Kidney capillary endothelial cell (primary cell): ENCODE measurements at places on chromosomes 1 and 21.
A peak's percentile ranks its signal among the peaks of the same experiment; 100 is the strongest.

DNA sequence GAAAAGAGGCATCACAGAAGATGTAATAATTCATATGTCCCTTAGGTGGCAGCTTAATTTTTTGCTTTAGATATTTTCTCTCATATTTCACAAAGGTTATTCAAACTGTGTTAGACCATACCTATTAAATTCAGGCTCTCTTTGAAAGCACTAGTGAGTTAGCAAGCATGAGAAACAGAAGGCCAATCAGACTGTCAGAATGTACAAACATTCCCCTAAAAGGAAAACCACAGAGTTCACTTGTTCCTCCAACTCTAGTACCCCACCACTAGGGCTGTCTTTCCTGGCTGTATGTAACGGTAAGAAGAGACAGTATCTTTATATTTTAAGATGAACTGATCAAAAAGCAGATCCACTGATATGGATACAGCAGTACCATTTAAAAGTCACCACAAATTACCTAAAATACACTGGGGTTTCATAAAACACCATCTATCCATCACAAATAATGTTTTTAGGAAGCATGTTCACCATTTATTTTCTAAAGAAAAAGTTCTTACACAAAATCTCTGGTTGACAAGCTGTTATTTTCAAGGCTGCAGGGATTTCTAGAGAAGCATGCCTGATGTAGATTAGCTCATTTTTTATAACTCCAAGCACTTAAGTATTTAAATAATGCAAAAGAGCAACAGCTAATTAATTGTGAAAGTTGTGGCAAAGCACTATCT, 1.8 kb downstream of the ARPC5 start:
- DNase-seq, result peak; percentile 80

DNA sequence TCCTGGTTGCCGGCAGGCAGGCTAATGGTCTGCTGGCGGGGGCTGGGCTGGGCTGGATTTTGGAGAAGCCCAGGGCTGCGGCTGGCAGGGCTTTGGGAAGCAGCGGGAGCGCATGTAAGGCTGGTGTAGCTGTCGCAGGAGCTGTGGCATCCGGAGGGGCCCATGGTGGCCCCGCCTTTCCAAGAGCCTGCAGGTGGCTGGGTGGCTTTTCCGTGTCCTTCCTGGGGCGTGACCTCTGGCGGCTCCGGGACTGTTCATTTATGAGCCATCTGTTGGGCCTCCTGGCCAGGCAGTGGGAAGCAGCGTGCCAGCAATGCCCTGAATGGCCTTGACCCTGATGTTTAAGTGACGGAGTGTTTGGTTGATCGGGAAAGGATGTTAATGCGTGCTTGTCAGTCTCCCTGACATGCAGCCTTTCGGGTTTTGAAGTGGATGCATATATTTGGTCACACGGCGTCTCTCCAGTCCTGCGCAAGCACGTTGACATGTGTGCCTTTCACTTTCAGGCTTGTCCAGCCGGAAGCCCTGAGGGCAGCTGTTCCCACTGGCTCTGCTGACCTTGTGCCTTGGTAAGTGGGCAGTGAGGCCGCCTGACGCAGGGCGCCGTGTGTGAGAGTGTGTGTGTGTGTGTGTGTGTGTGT, 38.5 kb downstream of the AGPAT3 start:
- DNase-seq, result peak; percentile 40

GRCh38 chr1:3890389-3891328, 9.4 kb downstream of the C1orf174 start:
- DNase-seq, result no peak

DNA sequence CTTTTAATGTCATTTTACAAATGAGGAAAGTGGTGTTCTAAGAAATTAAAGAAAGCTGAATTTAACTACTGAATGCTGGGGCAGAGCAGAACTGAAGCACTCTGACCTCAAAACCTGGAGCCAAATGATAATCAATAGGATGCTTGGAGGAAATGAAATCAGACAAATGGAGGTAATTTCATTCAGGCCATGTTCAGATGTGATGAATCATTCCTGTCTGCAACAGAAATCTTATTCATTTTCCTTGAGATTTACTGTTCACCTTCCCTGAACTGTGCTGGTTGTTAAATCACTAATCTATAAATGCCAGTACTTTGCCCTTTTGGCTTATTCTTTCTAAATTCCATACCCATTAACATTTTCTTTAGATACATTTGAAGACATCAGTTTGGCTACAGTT, 85.6 kb upstream of the SNX7 start:
- DNase-seq, result no peak

DNA sequence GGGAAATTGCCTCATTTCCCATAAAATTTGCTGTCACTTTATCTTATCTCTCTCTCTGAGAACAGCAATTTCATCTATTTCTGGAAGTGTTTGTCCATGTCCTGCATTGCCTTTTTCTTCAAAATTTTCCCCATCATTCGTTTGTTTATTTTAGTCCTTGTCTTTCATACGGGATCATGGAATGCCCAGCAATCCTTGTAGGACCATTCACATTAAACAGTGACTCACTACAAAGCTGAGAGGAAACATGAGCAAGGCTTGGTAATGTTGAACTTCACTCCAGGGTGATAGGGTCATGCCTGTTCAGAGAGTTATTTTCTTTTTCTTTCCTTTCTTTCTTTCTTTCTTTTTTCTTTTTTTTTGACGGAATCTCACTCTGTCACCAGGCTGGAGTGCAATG, 32.2 kb upstream of the HNRNPU start:
- peak; percentile 46 for DNase-seq

- no peak for DNase-seq
Observed at GRCh38 chr1:167821969-167822685, 91.8 kb downstream of the ADCY10 start.

DNA sequence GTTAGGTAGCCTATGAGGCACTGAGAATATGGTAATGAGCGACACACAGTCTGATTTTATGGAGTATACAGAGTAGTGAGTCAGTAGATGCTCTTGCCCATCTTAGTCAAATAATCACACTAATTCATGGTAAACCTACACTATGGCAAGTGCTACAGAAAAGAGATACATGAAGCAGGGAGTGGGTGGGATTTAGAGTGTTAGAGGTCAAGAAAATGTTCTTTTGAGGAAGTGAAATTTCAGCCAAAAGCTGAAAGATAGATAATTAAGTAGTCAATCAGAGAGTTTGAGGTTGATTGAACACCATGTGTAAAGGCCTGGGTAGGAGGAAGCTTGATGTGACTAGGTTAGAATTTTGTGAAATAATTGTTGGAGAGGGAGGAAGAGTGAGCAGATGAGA, 14.7 kb downstream of the MDM4 start:
- DNase-seq, result no peak

GRCh38 chr1:8669606-8670335, 147.7 kb downstream of the RERE start:
- DNase-seq, result no peak

- no peak for DNase-seq
Observed at GRCh38 chr1:210669951-210670350, 341.2 kb downstream of the HHAT start.

GRCh38 chr21:36627242-36627641, 71.7 kb upstream of the SIM2 start:
- no peak for DNase-seq

DNA sequence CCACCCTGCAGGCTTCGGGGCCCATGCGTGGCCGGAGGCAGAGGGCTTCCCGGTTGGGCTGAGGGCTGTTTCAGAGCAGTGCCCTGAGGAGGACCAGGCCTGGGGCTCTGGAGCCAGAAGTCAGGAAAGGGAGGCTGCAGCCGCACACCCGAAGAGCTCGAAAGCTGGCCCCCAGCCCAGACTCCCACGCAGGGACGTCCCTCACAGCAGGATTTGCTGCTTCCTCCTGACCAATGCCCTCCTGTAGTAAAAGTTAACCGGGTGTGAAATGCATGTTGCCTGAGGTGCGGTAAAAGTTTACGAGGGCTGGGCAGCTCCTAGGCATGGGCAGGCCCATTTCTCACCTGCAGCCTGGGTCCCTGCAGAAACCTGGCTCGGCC, 101.5 kb upstream of the ARHGEF16 start:
- no peak for DNase-seq

GRCh38 chr1:169271098-169271497, 96.5 kb downstream of the NME7 start:
- no peak for DNase-seq

DNA sequence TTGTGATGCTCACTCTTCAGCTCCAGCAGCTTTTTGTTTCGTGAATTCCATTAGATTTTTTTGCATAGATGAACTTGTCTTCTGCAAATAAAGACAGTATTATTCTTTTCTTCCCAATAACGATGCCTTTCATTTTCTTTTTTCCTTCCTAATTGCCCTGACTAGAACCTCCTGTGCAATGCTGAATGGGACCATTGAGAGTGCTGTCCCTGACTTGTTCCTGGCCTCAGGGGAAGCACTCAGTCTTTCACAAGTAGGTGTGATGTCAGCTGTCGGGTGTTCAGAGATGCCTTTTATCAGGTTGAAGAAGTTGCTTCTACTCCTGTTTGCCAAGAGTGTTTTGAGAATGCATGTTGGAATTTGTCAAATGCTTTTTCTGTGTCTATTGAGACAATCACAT, 64.3 kb upstream of the ADARB1 start:
- DNase-seq, result no peak

DNA sequence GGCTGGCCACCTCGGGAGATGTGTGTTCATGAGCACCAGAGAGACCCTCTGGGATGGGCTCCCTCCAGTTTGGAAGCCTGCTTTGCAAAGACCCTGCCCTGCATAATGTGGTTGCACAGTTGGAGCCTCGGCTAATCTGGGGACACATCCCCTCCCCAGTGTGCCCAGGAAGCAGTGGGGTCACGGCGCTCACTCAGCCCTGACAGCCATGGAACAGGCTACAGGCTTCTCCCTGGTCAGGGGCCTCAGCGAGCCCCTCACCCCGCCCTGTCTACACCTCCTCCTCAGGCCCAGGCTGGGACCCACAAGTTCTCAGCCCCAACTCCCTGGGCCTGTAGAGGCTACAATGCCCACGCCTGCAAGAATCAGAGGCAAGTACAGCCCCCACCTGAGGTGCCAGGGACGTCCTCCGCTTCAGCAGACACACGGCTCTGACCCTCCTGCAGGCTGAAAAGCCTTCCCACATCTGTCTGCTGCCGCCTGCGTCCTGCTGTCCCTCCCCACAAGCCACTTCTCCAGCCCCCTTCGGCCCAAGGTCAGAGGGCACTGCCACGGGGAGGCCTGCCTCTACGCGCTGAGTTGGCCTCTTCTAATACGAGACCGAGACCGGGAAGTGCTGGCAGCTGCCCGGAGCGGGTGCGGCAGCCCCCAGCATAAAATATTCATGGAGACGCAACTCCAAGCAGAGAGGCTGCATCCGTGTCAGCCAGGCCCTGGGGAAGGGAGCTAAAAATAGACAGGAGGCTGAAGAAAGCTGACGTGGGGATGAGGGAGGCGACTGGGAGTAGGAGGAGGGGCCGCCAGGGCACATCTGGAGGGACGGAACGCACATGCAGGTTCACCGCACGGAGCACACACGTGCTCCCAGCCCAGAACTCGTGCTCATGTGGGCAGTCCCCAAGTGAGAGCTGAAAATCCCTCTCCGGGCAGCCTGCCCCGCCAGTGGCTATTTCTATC, 15.2 kb upstream of the GPR153 start:
- peak; percentile 37 for DNase-seq

- peak; percentile 85 for DNase-seq
Observed at GRCh38 chr1:231827337-231828105, 200.9 kb downstream of the DISC1 start.

- DNase-seq, result no peak
Observed at GRCh38 chr1:238476841-238477240, 586.1 kb upstream of the ZP4 start.

GRCh38 chr1:232440325-232441035, 189.5 kb downstream of the SIPA1L2 start:
- no peak for DNase-seq

- DNase-seq, result no peak
Observed at GRCh38 chr1:183361081-183361480, 57.1 kb downstream of the NMNAT2 start.

GRCh38 chr1:46204406-46204742, 1.2 kb downstream of the LURAP1 start:
- DNase-seq, result no peak

DNA sequence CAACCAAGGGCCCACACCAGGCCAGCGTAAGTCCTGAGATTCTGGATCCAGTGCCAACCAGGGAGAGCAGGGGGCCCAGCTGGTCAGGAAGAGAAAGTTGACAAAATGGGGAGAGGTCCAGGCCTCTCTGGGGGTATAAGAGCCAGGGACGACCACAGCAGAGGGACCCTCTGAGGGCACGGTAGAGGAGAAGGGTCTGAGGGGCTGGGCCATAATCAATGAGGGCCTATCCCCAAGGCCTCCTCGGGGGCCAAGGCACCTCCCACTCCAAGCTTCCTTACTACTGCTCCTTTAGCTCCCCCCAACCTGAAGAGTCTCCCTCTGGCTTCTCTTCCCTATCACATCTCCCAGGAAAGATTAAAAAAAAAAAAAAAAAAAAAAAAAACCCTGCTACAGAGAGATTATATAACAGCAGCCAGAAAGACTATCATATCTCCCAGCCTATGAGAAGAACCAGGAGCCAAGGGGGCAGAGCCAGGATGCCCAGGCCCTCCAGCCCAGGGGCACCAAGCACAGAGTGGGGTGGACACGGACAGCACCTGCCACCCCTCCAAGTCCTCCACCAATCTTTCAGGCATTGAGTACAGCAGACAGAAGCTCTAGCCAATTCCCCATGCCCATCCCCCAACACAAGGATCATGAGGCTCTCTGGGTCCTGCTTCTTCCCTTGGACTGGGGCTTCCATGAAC, 2.7 kb downstream of the MEF2D start:
- DNase-seq, result no peak

GRCh38 chr21:38714999-38715398, 90.7 kb upstream of the ETS2 start:
- no peak for DNase-seq

GRCh38 chr1:77687519-77687906, 5.1 kb upstream of the ZZZ3 start:
- no peak for DNase-seq

GRCh38 chr1:23563003-23563402, 3.7 kb upstream of the ID3 start:
- no peak for DNase-seq

DNA sequence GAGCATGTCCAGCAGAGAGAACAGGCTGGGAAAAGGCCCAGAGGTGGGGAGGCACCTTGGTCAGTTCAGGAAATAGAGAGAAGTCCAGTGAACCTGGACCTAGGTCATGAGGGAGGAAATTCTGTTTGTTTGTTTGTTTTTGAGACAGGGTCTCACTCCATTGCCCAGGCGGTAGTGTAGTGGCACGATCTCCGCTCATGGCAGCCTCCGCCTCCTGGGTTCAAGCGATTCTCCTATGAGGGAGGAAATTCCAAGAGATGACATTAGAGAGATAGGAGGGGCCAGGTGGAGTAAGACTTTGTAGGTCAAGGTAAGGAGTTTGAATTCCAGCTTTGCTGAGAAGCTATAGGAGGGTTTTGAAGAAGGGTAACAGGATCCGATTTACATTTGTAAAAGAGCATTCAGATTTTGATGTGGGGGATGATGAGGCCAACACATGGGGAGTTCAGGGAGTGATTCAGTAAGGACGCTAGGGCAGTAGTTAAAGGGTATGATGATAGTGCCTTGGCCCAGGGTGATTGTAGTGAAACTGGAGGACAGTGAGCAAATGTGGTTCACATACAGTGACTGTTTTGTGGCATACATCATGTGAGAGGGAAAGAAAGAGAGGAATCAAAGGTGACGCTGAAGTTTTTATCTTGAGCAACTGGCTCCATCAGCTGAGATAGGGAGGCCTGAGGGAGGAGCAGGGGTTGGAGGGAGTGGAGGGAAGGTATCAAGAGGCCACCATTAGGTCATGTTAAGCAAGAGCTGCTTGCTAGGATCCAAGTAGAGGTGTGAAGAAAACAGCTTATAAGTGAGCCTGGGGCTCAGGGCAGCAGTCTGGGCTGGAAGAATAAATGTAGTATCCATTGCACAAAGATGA, 8.3 kb upstream of the TRABD2B start:
- DNase-seq, result no peak

- no peak for DNase-seq
Observed at GRCh38 chr1:100445565-100445964, 92.4 kb upstream of the GPR88 start.
